ENCODE measurements at places on chromosomes 7 and 10.
A peak's percentile ranks its signal among the peaks of the same experiment; 100 is the strongest.

DNA sequence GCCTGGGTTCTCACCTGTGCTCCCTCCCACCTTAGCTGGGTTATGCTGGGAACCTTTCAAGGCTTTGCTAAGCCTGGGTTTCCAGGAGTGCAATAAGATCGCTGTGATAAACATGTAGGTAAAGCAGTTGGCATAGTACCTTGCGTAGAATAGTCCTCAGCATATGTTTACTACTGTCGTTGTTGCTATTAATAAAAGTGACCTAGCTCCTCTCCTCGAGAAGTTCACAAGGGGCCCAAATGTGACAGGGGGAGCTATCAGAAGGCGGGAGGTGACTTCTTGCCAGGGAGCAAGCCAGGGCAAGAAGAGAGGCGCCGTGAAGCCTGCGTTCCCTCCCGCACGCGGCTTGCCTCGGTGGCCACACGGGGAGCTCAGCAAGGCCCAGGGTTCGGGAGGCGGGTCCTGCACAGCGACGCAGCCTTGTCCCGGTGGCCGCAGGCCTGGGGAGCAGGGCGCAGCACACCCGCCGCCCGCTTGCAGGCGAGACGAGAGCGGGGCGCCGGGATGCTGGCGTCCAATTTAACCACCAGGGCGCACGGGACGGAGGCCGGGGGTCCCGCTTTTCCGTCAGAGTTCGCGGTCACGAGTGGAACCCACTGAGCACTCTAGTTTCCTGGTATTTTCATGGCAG, 106.2 kb downstream of the SNX10 start:
- DNase-seq, result peak; percentile 92

DNA sequence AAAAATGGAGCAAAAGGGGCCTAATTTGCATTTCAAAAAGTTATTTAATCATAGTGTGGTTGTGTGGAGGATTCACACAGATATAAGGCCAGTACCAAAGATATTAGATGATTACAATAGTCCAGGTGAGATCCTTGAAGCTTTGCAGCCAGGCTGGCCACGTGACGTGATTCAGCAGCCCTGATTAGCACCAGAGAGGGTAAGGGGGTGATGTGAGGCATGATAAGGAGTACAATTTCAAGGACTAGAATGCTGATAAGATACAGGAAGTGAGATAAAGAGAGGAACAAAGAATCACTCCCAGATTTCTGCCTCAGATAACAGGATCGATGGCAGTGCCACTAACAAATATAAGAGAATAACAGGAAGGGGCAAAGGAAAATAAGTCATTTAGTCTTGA, 108.4 kb upstream of the PALS2 start:
- no peak for DNase-seq

DNA sequence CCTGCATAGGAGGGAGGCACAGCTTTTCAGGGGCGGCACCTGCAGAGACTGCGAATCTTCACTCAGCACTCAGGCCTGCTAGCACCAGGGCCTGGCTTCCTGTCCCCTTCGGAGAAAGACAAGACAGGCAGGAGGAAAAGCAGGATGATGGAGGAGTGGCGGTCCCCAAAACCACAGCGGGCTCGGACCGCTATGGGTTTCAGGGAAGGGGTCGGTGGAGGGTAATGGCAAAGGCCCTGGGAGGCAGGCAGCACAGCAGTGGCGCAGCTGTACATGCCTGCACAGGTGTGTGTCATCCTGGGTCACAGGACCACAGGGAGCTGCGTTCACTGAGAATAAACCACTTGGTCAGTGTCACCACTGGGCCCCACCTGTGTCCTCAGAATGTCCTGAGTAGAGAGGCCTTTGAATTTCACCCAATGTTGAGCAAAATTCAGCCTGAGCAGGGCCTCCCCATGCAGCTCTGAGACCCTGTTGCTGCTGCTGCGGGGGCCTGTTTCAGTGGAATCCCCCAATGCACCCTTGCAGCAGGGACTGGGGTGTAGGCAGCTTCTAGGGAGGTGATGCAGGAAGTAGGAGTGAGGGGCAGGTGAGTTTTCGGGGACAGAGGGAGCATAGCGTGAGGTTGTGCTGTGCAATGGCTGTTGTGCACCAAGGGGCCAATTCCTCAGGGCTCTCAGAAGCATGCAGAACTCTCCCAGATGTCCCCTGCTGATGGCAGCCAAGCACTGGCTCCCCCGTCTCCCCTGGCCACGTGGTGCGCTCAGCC, 90.6 kb upstream of the PPP2R2D start:
- DNase-seq, result no peak

DNA sequence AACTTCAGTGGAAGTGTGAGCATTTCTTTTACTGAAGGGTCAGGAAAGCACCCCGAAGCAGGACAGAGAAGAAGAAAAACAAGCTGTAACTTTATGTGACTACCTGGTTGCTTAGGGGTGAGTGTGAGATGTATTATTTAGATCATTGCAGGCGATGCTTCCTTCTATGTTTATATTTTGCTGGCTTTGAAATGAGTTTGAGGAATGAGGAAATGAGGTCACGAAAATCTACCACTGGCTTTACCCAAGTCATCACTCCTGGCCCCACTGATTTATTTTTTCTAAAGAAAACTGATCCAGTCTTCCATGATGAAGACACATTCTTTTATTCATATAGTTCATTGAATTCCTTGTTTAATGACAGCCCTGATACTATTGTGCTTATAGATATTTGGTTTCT, 716.6 kb upstream of the FZD8 start:
- DNase-seq, result no peak

GRCh38 chr7:158613481-158613880, 25.9 kb upstream of the PTPRN2 start:
- peak; percentile 46 for DNase-seq

DNA sequence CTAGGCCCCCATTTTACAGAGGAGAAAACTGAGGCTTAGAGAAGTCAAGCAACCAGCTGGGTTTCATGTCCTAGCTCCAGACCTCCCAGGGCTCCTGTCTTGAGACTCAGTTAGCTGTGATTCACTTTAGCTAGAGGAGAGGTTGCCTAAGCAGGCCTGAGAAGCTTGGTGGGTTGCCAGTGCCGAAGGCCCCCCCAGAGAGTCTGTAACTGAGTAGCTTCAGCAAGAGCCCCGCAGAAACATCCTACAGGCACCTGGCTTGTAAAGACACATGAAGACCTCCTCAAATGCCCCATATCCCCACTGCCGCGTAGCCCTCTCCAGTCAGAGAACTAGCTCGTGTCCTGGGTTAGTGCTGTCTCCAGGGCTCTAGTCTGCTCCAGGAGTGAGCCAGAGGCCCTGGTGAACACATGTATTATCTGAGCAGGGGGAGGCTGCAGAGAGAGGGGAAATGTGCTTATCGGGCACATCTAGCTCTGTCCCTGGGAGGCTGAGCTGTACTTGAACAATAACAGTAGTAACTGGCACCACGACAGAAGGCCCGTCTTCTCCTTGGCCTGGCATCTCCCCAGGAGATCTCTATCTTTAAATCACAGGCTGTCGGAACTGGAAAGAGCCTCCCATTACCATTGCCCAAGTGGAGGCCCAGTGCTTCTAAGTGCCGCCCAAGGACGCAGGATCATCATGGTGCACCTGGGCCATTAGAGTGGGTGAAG, 28.9 kb downstream of the UNC5B start:
- DNase-seq, result no peak

- no peak for DNase-seq
These were observed 1.6 kb downstream of the GLUD1 start for GRCh38 chr10:87092861-87093631.

DNA sequence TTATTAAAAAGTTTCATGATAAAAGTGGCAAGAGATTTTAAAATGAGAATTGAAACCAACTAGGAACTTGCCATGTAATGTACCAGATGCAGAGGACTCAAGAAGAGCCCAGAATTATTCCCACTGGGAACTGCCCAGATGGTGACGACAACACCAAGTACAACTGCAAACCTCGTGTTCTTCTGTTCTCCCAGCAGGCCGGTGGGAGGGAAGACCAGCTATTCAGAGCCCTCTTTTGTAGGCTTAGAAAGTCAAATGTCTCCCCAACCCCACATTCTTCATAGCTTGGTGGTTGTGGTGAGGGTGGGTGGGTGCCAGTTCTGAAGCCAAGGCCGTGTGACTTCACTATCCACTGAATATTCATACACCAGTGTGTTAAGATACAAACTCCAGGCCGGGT, 54.3 kb upstream of the ITGB1 start:
- no peak for DNase-seq

- DNase-seq, result no peak
These were observed 10.2 kb downstream of the SCD start for GRCh38 chr10:100357059-100357858.

- peak; percentile 47 for DNase-seq
These were observed 101.9 kb upstream of the TNRC18 start for GRCh38 chr7:5525271-5526099.
